ENCODE measurements at places on chromosomes 3 and 15. TPM values are rescaled to one million over a fixed set of nuclear protein-coding genes. Genes with fewer than 3 reads are reported as not detected.

DNA sequence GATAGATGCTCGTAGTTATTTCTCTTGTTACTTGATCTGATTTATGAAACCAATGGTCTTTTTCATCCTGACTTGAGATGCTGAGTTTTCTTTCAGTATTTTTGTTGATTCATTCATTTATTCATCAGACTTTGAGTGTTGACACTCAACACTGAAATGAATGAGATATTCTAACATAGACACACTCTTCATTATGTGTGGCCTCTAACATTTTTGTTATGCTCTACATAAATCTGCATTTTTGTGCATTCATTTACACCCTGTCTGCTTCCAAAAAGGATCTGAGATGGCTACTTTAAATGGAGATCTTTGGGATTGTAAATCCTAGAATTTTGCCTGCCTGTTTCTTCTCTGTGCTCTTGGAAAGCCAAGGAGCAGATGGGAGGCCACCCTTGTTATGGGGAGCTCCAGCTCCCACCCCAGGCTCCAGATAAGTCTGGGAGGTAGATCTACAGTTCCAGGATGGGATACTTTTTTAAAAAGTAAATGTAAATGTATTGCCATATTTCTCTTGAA is 287.2 kb upstream of the LRRFIP2 start:
- H3K27me3 ChIP-seq = no peaks in the 10 kb centered on the region
- no peak overlapping the region for H3K4me3 ChIP-seq
- H3K36me3 ChIP-seq = no peaks in the 10 kb centered on the region
- no peaks in the 10 kb centered on the region for H3K4me1 ChIP-seq
- no peak overlapping the region for H3K27ac ChIP-seq

GRCh38 chr15:96130734-96131133 is 199.8 kb upstream of the NR2F2 start:
- no peaks in the 10 kb centered on the region for H3K27me3 ChIP-seq
- H3K27ac ChIP-seq = no peak overlapping the region
- H3K36me3 ChIP-seq = no peaks in the 10 kb centered on the region
- no peak for DNase-seq

GRCh38 chr15:62912808-62913207 is 129.7 kb upstream of the TPM1 start:
- no peaks in the 10 kb centered on the region for H3K4me1 ChIP-seq
- H3K4me3 ChIP-seq = no peak overlapping the region
- no peaks in the 10 kb centered on the region for H3K27me3 ChIP-seq
- no peaks in the 10 kb centered on the region for H3K36me3 ChIP-seq

Gene ST8SIA2
- total RNA-seq = 4.1 TPM

DNA sequence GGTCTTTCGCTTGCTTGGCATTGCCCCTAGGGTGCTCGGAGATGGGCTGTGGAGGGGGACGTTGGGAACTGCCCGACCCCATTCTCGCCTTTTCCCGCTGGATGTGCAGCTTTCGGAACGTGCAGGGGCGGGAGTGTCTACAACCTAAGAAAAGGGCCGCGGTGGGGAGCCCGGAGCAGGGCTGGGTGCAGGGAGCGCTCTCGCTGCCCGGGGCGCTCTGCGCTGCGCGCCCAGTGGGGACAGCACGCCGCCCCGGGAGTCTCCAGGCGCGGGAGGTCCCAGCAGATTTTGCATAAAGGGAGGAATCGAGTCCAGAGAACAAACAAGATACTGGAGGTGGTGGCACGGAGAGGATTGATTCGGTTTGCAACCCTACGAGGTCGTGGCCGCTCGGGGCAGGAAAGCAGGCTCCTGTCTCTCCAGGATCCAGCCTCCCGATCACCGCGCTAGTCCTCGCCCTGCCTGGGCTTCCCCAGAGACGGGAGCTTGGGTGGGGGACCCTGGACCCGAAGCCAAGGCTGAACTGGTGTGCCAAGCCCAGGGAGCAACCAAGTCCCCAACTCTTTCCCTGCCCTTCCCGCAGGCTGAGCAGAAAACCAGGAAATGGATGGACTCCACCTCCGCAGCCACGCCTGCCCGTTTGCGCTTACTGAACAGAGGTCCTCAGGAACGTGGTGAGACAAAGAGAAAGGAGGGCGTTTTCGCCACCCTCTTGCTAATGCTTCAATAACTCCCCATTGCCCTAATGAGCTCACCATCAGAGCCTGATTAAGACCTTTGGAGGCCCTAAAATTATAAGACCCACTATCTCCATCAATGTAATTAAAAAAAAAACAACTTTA is 59.7 kb downstream of the NOX5 start:
- H3K27ac ChIP-seq = no peak overlapping the region
- H3K36me3 ChIP-seq = no peaks in the 10 kb centered on the region
- H3K4me1 ChIP-seq = no peaks in the 10 kb centered on the region
- peak; percentile 28 for DNase-seq

GRCh38 chr3:194617827-194618226 is 15.4 kb downstream of the TMEM44 start:
- no peak overlapping the region for H3K27ac ChIP-seq
- H3K4me1 ChIP-seq = no peaks in the 10 kb centered on the region
- no peak for DNase-seq
- H3K4me3 ChIP-seq = no peak overlapping the region
- H3K36me3 ChIP-seq = no peaks in the 10 kb centered on the region
- no peaks in the 10 kb centered on the region for H3K27me3 ChIP-seq

DNA sequence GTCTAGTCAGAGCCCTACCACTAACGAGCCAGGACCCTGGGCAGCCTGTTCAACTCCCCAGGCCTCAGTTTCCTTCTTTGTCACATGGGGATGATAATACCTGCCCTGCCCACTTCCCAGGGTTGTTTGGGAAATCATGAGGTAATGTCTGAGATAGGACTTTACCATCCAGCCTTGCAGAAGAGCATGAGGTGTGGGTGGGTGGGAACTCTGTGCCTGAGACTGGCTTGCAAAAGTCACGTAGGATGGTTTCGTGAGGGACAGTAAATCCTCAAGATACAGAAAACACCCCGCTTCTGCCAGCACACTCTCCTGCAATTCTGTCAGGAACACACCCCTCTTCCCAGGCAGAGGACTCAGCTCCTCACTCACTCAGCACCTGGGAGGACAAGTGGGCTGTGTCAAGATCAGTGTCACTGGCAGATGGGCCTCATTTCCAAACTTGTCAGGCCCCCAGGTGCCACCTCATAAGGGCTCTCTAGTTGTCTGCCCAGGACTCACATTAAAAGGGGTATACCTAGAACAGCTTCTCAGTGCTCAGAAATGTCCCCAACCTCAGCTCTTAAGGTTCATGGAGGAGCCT is 58.4 kb downstream of the DAPK2 start:
- H3K4me3 ChIP-seq = no peak overlapping the region
- no peak for DNase-seq
- H3K4me1 ChIP-seq = no peaks in the 10 kb centered on the region

Gene CIB1
- total RNA-seq = 80.7 TPM

GRCh38 chr15:38564557-38565286 is at the start of gene RASGRP1:
Gene RASGRP1, minus strand, starts transcription at chr15:38564814. Its CDS starts 186 bp downstream, at chr15:38564628.
- peak; percentile 41 for DNase-seq
- H3K4me1 ChIP-seq = peaks cover 5% of the 10 kb centered on the region
- H3K4me3 ChIP-seq = peak within 1 kb of the TSS; percentile 22
- no peak within 1 kb of the TSS for H3K27ac ChIP-seq
- H3K36me3 ChIP-seq = no peaks in the 10 kb centered on the region

Gene NEIL1
- 6.5 TPM for total RNA-seq

GRCh38 chr3:27827041-27827440 is 104.9 kb upstream of the EOMES start:
- no peaks in the 10 kb centered on the region for H3K27me3 ChIP-seq
- no peak for DNase-seq
- no peaks in the 10 kb centered on the region for H3K4me1 ChIP-seq
- no peak overlapping the region for H3K27ac ChIP-seq

GRCh38 chr3:47250309-47251060 is 32.1 kb downstream of the KIF9 start:
- no peak for DNase-seq
- H3K4me3 ChIP-seq = no peak overlapping the region
- H3K36me3 ChIP-seq = no peaks in the 10 kb centered on the region
- H3K27me3 ChIP-seq = no peaks in the 10 kb centered on the region
- H3K4me1 ChIP-seq = no peaks in the 10 kb centered on the region
- H3K27ac ChIP-seq = no peak overlapping the region

- H3K4me1 ChIP-seq = peaks cover 4% of the 10 kb centered on the region
- DNase-seq = peak; percentile 82
- H3K36me3 ChIP-seq = no peaks in the 10 kb centered on the region
- no peak overlapping the region for H3K27ac ChIP-seq
- H3K27me3 ChIP-seq = no peaks in the 10 kb centered on the region
These were observed 49.7 kb upstream of the POMGNT2 start for GRCh38 chr3:43155464-43156121.

Gene C3orf49
- total RNA-seq = not detected

Gene CCR4
- total RNA-seq = not detected

Gene TGM5
- total RNA-seq = not detected

GRCh38 chr3:16313886-16314645 is 49.1 kb downstream of the OXNAD1 start:
- H3K27ac ChIP-seq = no peak overlapping the region
- no peak for DNase-seq
- no peaks in the 10 kb centered on the region for H3K4me1 ChIP-seq

Gene EOMES
- not detected for total RNA-seq

DNA sequence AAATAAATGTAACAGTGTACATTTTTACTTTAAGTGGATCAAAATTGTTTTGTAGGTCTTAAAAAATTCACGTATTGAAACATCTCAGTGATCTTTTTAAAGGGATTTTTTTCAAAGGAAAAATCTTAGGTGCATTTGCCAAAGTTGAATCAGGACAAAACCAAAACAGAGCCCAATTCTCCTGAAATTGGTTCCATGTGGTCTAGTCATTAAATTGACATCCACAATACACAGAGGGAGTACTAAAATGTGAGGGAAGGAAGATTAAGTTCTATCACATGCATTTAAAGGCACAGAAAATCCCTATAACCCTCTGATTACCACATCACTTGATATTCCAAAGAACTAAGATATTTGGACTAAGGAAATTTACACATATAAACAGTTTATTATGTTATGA is 39.3 kb upstream of the HDC start:
- H3K27ac ChIP-seq = no peak overlapping the region
- no peaks in the 10 kb centered on the region for H3K4me1 ChIP-seq
- H3K36me3 ChIP-seq = no peaks in the 10 kb centered on the region
- DNase-seq = no peak
- H3K27me3 ChIP-seq = no peaks in the 10 kb centered on the region

Gene TNFSF10
- 26.9 TPM for total RNA-seq

Gene TJP1
- 72.4 TPM for total RNA-seq

Gene CPNE4
- total RNA-seq = not detected

Gene MUSTN1
- total RNA-seq = 1.8 TPM

DNA sequence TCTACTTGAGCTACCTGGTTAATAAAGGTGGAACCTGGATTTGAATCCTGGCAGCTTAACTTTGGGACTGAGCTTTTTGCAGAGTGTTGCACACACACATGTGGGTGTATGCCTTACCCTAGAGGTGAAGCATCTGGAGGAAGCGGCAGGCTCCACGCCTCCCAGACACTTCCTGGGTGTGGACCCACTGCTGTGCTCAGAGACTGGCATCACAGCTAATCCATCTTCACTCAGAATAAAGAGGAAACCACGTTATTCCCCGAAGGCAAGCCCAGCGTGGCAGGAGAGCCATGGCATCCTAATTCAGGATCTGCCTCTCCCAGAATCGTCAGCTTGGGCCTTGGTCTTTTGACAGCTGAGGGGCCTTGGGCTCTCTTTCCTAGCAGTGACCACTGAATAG is 25.5 kb downstream of the CCDC13 start:
- H3K27me3 ChIP-seq = no peaks in the 10 kb centered on the region
- no peaks in the 10 kb centered on the region for H3K4me1 ChIP-seq
- H3K27ac ChIP-seq = no peak overlapping the region
- no peak for DNase-seq

Gene MYZAP
- total RNA-seq = 18.8 TPM

Gene SCN11A
- 0.12 TPM for total RNA-seq

Gene LEKR1
- total RNA-seq = 2.8 TPM

Gene GLDN
- 0.77 TPM for total RNA-seq

Data from uterus (tissue), 4 donors.